ENCODE measurements at places on chromosomes 1 and 21.

- no peak for DNase-seq
Observed at GRCh38 chr1:78223417-78224215, 177.8 kb downstream of the GIPC2 start.

GRCh38 chr1:15948091-15948591 lies 27.8 kb downstream of the ZBTB17 start:
- DNase-seq: no peak

GRCh38 chr1:8382051-8382505 lies 64.2 kb downstream of the SLC45A1 start:
- no peak for DNase-seq

DNA sequence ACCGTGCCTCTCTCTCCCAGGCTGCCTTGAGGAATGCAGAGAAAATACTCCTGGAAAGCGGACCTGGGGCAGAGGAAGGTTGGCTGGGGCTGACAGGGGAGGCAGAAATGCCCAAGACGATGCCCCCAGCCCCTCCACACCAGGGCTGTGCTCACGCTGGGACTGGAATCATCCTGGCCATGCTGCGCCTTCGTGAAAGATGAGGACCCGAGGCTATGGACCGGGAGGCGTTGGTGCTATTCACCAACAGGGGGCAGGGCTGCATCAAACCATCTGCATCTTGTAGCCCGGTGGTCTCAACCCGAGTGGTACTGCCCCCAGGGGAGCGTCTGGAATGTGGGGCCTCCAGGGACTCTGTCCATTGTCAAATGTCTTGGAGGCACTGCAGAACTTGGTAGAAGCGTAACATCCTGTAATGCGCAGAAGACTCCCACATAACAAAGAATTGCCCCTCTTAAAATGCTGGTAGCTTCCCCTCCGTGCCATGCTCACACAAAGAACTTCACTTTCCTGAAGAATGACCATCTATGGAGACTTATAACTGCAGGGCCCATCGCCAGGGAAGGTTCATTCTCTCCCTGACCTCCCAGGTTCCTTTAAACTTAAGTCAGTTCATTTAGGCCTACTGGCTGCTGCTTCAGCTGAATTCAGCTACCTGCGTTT lies 251.2 kb downstream of the RRAGC start:
- DNase-seq: no peak

- no peak for DNase-seq
Observed at GRCh38 chr1:93552741-93553455, 105.0 kb downstream of the FNBP1L start.

DNA sequence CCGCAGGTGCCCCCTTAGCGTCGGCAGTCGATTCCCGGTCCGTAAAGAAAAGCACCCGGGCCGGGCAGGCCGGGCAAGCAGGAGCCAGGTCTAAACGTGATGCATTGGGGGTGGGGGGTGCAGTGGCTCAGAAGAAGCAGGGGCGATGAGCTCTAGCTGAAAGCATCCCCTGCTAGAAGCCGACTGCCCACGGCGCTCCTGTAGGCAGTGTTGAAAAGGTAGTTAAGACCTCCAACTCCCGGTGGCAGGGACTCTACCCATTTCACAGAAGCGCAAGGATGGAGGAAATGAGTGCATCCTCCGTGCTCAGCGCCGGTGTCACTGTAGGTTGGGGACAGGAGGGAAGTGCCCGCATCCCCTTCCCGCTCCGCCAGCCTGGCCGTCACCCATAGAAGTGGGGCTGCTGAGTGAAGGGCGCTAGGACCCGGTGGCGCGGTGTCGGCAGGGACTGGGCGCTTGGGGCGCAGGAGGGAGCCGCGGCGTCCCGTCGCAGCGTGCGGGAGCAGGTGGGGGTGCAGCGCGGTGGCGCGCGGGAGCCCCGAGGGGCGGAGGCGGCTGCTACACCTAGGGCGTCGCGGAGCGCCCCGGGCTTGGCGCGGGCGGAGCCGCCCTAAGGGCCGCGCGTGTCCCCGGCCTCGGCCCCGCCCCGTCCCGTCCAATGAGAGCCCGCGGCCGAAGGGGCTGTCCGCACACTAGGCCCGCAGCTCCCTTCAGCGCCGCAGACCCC lies at the start of gene WNT2B:
Gene WNT2B, plus strand, starts transcription at position 688 of the 727 bp plus-strand sequence. CDS start 298 bp downstream, outside the sequence.
- DNase-seq: peak; percentile 35

GRCh38 chr1:223183268-223183862 lies 40.3 kb upstream of the TLR5 start:
- DNase-seq: no peak

DNA sequence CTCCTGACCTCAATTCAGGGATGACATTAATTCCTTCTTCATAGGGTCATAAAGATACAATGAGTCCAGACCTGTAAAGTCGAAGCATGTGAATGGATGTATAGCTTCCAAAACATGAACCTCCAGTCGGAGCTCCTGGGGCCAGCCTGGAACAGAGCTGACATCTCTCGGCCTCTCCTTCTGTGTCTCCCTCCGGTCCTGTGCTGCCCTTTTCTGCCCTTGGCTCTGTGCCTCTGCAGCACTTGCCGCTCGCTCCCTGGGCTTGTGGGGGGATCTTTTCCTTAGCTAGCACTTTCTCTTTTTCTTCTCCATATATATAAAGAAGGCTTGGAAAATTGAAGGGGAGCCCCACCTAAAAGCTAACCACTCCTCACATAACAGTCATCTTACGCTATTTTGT lies 42.5 kb downstream of the TMCC2 start:
- DNase-seq: no peak

DNA sequence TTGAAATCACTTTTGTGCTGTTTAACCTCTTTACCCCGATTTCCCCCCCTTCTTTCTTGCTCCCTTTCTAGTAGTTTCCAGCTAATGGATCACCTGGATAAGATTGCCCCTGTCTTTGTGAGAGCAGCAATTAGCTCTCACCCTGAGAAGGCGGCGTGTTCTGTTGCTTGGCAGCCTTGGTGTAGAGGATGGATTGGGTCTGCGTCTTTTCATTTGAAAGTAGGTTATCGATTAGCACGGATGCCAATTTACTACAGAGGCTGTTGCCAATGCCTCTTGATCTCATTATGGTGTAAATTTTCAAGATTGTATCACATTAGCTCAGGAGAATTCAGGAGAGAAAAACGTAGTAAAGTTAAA lies 26.4 kb downstream of the KIF26B start:
- no peak for DNase-seq

DNA sequence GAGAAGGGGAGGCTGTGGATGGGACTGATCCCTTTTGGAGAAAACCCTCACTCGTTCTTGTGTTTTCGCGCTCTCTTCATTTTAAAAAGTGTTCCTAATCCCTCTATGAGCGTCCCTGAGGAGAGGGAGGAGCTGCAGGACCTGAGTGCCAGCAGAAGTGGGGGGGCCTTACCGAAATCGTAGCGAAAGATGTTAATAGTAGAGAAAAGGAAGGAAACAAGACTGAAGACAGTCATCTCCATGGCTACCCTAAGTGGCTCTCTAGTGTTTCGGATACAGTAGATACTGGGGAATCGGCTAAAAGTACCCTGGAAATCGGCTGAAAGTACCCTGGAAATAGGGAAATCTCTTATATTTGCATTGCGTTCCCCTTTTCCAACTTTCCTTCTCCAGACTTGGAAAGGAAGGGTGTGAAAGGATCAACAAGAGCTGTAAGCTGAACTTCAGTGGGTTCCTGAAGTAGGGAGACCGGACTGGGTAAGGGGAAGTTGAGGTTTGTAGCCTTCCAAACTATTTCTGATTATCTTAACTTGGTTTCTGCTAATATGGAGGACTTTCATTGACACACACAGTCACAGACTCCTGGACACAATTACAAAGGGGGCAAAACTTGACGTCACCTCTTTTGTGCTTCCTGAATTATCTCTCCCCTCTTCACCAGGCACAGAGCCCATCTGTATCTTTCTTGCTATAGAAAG lies 486 bp upstream of the DSTYK start:
- no peak for DNase-seq

DNA sequence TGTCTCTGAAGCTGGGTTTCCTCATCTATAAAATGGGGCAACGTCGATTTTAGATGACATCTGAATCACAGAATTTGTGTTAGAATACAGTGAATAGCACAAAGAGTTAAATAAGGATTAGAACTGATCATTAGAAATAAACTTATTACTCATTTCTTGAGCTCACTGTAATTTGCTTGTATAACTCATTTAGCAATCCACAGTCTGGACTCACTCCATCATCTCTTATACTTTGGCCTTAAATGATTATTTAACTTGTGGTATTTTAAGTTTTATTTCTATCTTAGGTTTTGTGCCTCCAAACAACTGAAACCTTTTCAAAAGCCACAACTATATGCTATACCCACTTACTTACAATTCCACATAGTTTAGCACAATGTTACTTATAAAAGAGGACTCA lies 128.0 kb downstream of the CDC42BPA start:
- no peak for DNase-seq

GRCh38 chr1:186682736-186683135 lies 2.5 kb upstream of the PTGS2 start:
- no peak for DNase-seq

DNA sequence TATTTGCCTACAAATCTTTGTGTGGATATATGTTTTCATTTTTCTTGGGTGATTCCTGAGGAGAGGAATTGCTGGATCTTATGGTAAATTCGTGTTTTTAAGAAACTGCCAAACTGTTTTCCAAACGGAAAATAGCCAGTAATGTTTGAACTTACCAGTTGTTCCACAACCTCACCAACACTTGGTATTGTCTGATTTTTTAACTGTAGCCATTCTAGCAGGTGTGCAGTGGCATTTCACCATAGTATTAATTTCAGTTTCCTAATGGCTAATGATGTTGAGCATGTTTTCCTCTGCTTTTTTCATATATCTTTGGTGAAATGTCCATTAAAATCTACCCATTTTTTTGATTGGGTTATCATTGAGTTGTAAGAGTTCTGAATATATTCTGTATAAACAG lies 56.6 kb downstream of the RPS6KC1 start:
- DNase-seq: no peak

DNA sequence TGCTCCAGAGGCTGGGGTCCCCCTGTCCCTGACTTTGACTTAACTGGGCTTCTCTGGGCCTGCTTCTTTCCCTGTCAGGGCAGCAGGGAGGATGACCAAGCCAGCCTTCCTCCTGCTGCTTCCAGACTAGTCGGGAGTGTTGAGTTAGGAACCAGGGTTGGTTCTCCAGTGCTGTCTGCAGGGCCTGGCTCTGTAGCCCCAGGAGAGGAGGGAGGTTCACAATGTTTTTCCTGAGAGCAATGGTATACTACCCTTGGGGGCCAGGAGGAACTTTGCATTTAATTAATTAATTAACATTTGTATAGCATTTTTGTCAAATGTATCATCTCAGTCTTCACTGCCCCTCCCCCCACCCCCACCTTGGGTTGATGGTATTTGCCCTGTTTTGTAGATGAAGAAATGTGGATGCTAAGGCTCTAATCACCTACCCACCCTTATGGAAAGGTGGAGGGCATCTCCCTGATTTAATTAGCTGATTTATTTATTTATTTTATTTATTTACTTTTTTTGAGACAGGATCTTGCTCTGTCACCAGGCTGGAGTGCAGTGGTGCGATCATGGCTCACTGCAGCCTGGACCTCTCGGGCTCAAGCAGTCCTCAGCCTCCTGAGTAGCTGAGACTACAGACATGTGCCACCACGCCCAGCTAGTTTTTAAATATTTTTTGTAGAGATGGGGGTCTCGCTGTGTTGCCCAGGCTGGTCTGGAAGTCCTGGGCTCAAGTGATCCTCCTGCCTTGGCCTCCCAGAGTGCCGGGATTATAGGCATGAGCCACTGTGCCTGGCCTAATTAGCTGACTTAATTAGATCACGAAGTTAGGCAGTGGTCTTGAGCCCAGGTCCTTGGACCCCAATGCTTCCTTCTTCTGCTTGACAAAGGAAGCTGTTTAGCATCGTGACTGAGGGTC lies 6.6 kb downstream of the H6PD start:
- no peak for DNase-seq

GRCh38 chr1:225361176-225361575 lies 66.7 kb downstream of the LBR start:
- no peak for DNase-seq

DNA sequence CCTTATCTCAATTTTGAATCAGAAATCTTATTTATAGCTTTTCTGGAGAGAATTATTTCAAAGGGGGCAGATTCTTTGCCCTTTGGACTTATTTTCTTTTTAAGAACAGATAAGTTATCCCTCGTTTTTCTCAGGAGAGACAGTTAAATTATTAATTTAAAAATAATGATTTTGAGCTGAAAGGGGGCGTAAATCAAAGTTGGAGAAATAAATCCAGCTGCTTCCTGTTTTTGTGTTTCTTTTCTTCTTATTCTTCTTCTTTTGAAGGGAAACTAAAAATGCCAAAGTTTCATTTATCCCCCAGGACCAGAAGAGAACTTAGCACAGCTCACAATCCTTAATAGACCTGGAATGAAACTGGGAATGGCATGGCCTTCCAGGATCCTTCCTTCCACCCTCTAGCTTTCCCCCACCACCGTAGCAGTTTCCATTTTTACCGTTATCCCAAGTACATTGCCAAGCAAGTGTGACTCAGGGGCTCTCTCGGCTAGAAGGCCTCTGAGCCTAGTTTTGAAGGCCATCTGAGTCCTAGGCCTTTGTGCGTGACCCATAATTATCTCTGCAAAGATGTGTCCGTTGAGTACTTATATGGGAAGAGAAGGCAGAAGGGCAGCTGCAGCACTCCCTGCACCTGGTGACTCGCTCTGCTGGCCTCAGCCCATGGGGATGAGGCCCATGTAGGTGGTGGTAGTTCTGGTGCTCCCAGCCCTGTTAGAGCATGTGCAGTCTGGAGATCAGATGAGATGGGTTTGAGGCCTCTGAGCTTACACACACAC lies 181.7 kb downstream of the ROR1 start:
- no peak for DNase-seq

GRCh38 chr1:233723387-233723786 lies 109.5 kb downstream of the KCNK1 start:
- no peak for DNase-seq

DNA sequence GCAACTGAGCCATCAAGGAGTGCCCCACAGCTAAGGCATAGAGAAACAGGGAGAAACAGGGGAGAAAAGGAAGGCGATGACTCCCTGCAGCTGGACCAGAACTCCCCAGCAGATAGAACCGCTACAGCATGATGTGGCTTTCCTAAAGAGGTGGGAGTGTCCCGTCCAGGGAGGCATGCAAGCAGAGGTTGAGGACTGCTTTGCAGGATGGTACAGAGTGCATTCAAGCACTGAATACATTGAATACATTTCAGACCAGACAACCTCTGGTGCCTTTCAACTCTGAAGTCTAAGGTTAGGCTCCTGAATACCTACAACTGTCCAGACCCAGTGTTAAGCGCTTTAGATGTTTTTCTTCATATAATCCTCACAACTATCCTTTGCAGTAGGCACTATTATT lies 13.3 kb downstream of the DLGAP3 start:
- DNase-seq: no peak

- DNase-seq: no peak
Observed at GRCh38 chr1:109319114-109319513, 12.3 kb upstream of the MYBPHL start.

DNA sequence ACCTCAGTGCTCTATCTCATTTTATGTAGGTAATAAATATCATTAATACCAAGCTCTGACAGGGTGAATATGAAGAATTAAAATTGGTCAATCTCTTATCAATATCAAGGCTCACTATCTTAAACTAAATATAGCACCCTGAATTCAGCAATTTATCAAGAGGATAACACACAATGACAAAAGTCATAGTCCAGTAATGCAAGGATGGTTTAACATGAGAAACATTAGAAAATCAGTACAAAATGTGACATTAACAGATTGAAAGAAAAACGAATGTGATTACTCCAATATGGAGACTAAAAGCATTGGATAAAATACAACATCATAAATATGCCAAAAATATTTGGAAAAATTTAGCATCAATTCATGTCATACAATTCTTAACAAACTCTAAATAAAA lies 53.9 kb downstream of the OBSCN start:
- DNase-seq: no peak

GRCh38 chr1:70546726-70547125 lies 135.7 kb downstream of the CTH start:
- DNase-seq: no peak
